ENCODE measurements at places on chromosomes 3 and 15.

DNA sequence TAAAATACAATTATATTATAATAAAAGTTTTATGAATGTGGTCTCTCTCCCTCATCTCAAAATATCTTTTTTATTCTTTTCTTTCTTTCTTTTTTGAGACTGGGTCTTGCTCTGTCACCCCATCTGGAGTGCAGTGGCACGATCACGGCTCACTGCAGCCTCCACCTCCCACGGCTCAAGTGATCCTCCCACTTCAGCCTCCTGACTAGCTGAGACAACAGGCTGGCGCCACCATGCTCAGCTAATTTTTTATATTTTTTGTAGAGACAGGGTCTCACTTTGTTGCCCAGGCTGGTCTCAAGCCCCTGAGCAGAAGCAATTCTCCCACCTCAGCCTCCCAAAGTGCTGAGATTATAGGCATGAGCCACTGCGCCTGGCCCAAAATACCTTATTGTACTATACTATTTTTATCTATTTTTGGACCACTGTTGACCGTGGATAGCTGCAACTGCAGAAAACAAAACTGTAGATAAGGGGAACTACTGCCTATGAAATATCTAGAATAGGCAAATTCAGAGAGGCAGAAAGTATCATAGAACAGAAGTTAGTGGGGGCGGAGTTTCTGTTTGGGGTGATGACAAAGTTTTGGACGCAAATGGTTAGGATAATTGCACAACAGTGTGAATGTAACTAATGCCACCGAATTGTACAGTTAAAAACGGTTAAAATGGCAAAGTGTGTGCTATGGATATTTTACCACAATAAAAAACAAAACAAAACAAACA lies 66.6 kb downstream of the SLC12A8 start:
- no peak for DNase-seq

- no peak for DNase-seq
Measured at GRCh38 chr3:170903123-170903522, 5.3 kb downstream of the EIF5A2 start.

DNA sequence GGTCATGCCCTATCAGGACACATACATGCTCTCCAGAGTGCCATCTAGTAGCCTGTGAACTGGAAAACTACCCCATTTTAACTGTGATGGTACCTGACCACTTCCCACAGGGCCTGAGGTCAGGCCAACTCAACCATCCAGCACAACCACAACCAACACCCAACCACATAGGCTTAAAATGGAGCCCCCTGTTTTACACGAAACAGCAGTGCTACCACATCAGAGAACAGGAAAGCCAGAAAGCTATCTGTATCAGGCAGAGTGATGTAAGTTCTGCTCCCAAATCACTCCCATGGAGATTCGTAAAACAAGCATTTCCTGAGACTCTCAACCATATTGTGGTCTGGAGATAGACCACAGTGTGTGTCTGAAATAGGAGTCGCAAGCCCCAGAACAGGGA lies 1017.3 kb upstream of the EPHA6 start:
- DNase-seq = no peak

DNA sequence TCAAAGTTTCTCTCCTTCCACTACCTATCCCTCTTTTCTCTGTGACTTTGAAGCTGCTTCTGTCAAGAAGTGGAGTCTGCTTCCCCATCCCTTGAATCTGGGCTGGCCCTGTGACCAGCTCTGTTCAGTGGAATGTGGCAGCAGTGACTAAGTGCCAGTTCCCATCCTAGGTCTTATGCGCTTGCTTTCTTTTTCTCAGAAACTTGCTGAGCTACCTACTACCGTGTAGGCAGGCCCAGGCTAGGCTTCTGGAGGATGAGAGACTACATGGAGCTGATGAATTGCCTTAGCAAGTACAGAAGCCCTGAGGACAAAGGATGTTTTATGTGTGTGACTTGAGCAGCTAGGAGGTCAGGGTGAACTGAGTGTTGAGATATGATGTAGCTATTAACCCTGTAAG lies 123.2 kb downstream of the PDCD6IP start:
- no peak for DNase-seq
